Smooth muscle cell of the brain vasculature (primary cell): ENCODE measurements at places on chromosomes 6 and 20.

GRCh38 chr6:150298030-150298380 lies 70.8 kb upstream of the IYD start:
- no peak for DNase-seq

DNA sequence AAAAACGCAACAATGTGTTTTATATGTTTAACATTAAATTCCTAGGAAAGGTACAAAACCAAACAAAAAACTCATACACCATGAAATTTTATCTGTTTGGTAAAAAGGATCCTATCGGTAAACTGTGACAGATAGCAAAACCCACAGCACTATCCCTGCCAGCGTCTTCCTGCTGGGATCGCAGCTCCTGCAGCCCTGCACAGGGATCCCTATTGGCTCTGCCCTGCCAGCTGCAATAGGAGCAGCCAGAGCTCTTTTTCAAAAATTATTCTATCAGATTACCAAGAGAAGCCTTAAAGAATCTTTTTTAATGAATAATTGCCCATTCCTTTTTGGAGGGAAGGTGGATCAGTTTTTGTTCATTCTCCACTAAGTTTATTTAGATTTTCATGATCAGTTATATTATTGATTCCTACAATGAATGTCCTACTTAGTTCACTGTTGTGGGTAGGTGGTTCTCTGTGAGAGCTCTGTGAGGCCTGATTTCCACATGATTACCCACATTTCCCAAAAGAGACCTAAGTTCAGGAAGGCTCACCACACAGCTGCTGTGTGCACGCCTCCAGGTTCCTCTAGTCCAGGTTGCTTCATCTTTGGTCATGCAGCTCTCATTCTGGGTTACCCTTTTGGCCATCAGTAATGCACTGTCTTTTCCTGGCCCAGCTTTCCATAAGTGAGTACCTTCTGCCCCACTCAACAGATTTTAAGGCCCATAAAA lies 293.8 kb downstream of the FRK start:
- no peak for DNase-seq

DNA sequence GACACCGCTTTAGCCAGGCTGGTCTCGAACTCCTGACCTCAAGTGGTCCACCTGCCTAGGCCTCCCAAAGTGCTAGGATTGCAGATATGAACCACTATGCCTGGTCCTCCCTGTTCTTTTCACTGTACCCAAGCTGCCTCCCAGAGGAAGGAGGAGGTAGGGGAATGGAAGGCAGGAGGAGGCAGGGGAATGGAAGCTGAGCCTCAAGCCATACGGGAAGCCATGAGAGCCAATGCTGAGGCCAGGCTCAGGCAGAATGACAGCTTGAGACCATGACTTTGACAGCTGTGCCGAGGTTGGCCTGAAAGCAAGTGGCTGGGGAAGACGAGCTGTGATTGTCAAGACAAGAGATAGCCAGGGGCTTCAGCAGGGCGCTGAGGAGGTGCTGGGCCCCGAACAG lies 13.6 kb upstream of the ZNF335 start:
- DNase-seq = no peak

- no peak for DNase-seq
Observed at GRCh38 chr6:156600678-156601077, 176.5 kb upstream of the ARID1B start.

GRCh38 chr20:12243327-12243726 lies 325.6 kb downstream of the BTBD3 start:
- DNase-seq = no peak

DNA sequence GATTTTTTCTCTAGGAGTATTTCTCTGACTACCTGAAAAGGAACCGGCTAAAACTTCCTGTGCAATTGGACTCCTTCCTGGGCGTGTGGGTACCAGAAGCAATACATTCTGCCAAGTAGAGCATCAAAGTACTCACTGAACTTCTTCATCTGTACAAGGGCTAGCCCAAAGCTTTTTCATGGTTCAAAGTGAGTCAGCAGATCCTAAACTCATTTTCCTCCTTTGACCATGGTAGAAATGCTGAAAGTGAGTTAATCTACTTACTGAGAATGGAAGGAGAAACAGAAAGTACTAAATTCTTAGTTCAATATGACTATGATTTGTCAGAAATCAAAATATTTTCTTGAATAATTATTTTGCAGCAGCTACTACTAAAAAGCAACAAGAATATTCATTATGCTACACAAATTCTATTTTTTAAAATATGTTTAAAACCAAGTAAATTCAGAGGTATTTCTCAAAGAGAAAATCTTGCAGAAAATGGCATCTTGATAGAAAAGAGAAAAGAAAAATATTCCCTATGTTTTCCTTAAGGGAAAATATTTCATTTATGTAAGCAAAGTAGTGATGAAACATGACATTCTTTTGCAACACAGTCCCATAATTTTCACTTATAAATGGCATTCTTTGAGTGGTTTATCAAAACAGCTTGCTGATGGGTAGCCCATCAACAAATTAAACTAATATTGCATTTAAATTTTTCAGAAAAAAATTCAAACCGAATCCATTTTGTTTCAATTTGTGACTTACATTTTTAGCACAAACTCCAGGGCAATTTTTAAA lies 3.7 kb upstream of the BEND6 start:
- DNase-seq = no peak

- no peak for DNase-seq
Observed at GRCh38 chr6:92176666-92177065, 1242.7 kb downstream of the EPHA7 start.

DNA sequence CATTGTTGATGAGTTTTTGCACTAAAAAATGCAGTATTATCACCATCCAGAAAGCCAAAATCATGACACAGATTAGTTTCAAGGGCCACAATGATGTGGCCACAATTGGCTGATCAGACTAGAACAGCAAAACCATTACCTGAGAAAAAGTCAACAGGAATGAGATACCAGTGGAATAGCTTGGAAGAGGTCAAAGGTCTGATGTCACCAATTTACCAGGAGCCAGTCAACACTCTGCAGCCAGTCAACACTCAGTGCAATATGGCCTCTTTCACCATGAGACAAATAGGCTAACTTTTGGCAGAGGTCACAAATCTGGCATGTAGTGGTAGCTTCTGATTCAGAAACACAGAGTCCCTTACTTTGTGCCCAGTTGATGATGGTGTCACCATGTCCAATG lies 7.5 kb upstream of the ASIP start:
- DNase-seq = no peak

- no peak for DNase-seq
Observed at GRCh38 chr6:39301606-39302005, 12.6 kb downstream of the KCNK17 start.

GRCh38 chr6:69774740-69775584 lies 21.8 kb downstream of the LMBRD1 start:
- no peak for DNase-seq

DNA sequence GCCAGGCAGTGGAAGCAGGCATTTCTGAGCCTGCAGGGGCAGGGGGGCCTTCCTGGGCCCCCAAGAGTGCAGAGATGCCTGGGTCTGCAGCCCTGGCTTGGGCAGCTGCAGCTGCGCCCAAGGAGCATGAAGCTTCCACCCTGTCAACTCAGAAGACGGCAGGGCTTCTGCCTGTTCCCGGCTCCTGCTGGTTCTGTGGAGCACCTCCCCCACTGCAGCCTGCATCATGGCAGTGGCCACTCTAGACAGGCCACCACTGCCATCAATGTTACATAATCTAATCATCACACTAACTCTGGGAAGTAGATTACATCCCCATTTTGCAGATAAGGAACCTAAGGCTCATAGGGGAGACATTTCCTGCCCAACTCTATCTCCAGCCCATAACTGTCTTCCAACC lies 21.1 kb upstream of the TOP1 start:
- DNase-seq = no peak

DNA sequence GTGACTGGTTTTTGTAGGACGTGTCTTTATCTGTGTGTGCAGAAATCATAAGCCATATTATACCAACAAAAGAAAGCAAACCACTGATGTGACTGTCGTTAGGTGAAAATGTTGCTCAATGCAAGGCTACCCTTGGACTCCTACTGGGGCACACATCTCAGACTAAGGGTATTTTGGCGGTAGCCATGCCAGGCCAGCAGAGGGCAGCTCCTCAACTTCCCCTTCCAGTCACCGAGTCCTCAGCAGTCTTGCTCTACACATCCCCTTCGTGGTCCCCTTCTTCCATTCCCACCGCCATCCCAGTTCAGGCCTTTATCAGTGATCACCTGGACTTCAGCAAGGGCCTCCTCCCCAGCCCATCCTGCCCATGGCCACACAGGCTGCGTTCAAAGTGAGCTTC lies 113.7 kb upstream of the GGTLC1 start:
- DNase-seq = no peak

DNA sequence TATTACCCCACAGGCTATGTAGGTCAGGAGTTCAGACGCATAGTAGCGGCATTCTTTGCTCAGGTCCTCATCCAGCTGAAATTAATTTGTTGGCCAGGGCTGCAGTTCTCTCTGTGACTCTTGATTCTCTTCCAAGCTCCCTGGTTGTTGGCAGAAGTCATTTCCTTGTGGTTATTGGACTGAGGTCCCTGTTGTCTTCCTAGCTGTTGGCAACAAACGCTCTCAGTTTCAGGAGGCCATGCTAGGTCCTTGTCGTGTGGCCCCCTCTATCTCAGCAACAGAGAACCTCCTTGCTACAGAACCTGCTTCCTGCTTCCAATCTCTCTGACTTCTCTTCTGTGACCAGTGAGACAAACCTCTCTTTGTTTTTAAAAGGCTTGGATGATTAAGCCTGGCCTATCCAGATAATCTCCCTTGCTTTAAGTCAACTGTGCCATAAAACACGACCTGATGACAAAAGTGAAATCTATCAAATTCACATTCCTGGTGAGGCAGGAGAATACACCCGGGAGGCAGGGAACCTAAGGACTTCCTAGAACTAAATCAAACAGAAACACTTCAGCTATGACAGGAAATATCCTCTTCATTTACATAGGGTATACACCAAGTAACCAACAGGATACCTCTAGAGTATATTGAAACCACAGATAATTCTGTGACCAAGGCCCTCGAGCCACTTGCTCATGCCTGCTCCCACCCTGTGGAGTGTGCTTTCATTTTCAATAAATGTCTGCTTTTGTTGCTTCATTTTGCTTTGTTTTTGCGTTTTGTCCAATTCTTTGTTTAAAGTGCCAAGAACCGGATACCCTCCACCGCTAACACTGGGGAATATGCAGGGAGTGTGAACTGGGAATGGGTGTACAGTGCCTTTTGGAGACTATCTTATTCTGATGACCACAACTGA lies 196.0 kb downstream of the BTBD3 start:
- no peak for DNase-seq
